Mesenteric fat pad (tissue), 1 donor: ENCODE measurements at places on chromosomes 11 and 22. TPM values are rescaled to one million over a fixed set of nuclear protein-coding genes. Genes with fewer than 3 reads are reported as not detected.

DNA sequence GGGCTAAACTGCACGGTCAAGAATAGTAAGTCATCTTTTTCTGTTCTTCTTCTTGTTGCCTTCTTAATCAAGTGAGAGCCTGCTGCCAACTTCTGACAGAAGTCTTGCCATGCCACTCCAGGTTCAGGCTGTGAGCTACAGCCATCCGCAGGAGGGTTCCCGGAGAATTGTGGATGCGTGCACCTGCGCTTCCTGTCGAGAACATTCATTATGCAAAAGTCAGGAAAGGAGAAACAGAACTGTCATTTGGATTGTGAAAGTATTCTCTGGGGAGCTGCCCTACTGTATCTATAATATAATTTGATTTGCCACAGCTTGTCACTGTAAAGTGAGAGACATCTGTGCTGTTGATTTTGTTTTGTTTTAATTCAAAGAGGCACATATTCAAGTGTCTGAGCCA is 12.3 kb downstream of the IL17RA start:
- DNase-seq: no peak

VPREB1 gene
- not detected for total RNA-seq

- DNase-seq: no peak
Observed at GRCh38 chr11:68934321-68934645, 30.6 kb downstream of the IGHMBP2 start.

DNA sequence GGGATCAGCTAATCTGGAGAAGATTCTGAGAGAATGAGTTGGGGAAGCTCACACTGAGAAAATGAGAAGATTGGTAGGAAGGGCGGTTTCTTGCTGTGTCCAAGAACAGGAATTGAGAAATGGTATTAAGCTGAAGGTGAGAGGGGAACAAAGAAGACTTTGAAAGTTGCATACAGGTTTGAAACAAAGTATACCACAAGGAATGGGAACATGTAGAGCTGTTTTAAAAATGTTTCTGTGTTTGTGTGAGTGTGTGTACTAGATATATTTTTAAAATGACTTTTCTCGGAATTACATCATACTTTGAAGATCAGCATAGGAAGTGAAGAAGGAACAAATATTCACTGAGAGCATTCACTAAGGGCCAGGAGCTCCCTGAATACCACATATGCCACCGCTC is 24.4 kb upstream of the IZUMO1R start:
- no peak for DNase-seq

- DNase-seq: no peak
Observed at GRCh38 chr11:76233196-76233921, 27.1 kb upstream of the WNT11 start.

DNA sequence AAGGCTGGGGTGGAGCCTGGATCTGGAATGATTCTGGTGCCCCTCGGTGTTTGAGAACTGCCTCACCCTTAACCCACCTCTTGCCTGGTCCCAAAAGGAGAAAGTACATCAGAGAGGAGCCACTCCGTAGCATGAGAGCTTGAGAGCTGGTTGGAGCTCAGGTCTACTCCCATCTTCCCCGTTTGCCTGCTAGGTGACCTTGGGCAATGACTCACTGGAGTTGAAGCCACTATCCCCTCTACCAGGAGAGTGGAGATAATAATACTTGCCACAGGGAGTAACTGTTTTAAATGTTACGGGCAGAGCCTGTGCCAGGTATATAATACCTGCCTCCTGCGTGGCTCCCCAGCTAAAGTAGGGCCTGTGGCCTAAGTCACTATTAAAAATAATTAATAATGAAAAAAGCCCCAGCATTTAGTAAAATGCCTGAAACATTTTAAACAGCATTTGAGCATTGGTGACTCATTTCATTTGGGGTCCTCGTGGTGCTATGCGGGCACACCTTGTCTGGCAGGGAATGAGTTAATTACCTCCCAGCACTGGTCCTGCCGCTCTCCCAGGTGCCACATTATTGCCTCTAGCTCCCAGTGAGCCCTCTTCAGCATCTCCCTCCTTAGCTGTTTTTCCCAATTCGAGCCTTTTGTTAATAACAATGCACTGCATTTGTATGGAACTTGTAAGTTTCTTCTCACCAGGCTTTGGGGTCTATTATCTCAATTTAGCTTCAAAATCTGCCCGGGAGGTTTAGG is 22.5 kb downstream of the CYTH4 start:
- DNase-seq: no peak

DNA sequence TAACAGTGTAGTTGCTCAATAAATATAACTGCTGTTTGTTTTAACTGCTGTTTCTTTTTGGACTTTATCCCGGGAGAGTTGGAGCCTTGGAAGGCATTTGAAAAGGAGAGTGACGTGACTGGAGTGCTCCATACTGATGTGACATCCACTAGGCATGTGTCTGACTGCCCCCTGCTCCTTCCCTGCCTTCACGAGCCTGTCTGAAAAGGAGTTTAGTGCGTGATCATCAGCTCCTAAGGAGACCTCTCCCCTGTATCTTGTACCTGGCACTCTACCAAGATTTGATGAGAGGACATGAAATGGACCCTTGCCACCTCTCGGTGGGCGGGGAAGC is 22.9 kb downstream of the ZBTB16 start:
- DNase-seq: peak; percentile 76

DNA sequence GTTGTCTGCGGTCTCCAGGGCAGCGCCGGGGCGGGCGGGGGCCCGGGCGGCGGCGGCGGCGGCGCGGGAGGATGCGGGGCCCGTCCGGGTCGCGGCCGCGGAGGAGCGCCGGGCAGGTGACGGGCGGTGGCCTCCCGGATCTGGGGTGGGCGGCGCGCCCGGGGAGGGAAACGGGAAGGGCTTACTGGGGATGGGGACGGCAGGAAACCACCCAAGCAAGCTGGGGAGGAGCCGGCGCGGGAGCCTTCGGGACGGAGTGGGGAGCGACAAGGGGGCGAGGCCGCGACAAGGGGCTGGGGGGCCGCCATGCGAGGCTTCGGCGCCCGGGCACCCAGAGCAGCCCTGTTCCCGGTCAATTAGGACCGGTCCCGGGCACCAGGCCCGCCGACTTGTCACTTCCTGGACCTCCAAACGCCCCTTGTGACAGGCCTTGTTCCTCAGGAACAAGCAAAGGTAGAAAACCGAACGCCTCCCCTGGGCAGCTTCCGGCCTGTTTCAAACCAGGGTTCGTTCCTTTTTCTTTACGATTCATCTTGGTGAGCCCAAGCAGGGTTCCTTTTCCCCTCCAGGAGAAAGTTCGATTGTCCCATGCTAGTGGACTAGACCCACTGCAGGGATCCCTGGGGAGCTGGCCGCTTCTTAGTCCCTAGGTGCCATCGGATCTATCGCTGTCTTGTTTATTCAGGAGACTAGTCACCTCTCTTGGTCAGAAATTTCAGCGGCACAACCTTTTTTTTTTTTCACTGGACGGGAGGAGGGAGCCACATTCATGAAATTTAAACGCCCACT is 492 bp downstream of the JHY start:
- peak; percentile 90 for DNase-seq

GRCh38 chr11:46267930-46268329 is 9.5 kb upstream of the CREB3L1 start:
- DNase-seq: no peak

DNA sequence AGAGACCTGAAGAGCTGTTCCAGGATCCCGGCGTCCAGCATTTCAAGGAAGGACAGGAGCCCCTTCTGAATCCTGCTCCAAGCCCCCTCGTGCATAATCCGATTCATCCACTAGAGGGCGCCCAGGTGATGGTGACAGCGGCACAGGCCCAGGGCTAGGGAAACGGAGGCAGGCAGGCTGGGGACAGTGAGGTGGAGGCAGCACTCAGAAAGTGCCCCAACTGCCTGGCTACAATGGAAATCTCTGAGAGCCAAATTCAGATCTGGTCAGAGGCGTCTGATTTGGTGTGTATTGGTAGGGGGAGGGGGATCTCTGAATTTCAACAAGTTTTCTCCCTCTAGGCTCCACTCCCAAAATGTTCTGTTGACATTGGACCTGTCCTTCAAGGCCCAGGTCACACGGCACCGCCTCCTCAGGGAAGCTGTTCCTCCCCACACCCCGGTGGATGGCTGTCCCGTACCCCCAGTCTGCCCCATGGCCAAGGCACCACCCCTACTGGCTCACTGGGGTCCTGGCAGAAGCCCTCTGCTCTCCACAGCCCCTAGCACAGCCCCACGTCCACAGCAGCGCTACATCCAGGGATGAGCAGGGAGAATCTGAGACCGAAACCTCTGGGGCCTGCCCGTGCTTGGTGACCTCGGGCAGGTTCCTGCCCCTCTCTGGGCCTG is 142.9 kb downstream of the CRYBB2 start:
- no peak for DNase-seq

ALG12 gene
- total RNA-seq: 12.5 TPM

DNA sequence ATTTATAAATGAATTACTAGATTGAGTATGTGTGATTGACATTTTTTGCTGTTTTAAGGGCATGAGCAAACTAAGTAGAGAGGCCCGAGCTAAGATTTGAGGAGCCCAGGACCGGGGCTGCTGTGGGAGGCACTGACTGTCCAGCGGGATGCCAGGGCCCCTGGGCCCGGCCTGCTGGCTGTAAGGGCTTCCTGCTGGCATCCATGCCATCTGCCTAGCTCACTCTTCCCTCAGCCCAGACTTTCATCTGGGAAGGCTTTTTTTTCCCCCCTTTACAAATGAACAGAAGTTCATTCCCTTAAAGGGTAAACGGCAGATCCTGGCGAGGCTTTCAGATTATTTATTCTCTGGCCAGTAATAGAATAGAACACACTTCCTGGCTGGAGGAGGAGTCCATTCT is 16.0 kb upstream of the TP53I11 start:
- DNase-seq: no peak

DNA sequence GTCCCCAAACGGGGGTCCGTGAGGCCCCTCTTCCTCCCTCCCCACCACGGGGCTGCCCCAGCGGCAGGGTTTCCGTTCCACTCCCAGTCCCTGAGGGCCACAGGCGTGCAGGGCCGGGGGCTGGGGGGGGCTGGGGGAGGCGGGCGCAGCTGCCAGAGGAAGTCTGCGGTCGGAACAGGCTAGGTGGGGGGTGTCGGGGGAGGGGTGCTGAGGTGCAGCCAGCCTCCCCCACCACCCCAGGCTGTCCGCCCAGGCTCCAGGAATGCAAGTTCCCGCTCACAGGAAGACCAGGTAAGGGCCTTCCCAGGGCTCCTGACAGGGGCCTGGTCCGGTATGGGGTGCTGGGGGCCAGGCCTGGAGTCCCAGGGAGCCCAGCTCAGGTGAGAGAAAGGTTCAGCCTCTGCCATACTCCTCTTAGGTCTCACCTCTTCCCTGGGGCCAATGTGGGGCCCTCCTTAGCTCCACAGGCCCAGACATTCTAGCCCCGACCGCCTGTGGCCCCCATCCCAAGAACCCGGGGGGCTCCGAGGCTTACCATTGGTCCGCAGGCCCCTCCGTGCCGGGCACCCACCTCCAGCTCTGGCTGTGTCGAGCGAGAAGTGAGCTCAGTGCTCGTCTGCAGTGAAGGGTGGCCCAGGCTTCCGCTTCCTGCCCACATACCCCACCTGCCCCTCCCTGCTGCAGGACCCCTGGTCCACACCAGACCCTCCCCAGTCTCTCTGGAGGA is at the start of gene PTPRCAP:
TSS of gene PTPRCAP (minus strand) at position 601 of the 727 bp plus-strand sequence. CDS start at position 538, 63 bp downstream.
- DNase-seq: no peak

THY1 gene
- 33.4 TPM for total RNA-seq
